ENCODE measurements at places on chromosomes 11 and 22.
A peak's percentile ranks its signal among the peaks of the same experiment; 100 is the strongest.

- DNase-seq = peak; percentile 13
These were observed 2.9 kb downstream of the KLHL35 start for GRCh38 chr11:75429902-75430713.

DNA sequence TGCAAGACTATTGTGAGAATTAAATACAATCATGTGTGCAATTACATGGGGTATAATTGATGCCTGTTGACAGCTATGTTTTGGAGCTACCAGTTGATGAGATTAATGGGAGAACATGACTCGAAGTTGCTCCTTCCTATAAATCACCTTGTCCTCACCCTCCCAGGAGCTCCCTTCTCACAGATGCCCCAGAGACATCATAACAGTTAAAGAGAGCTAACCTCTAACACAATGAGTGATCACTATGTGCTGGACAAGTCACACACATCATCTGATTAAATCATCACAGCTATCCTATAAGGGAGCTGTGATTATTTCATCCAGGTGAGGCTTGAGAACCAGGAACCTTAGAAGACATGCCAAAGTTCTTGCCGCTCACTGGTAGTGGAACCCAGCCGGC, 394.2 kb downstream of the NTM start:
- no peak for DNase-seq

DNA sequence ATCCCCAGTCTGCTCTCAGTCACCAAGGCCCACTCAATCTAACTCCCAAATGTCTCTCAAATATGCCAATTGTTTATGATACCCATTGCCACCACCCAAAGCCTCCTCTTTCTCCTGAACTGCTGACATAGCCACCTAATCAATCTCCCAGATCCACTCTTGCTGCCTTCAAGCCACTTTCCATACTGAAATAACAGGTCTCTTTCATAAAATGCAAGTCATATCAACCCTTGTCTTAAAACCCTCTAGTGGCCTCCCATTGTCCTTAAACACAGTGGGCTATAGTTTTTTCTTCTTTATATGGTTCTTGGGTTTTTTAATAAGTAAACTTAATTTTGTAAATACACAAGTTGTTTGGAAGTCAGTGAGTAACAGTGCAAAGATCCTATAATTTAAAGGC, 155.2 kb upstream of the ZC3H12C start:
- DNase-seq = no peak

GRCh38 chr11:64263021-64263946, 12.0 kb downstream of the PLCB3 start:
- DNase-seq = no peak

- DNase-seq = no peak
These were observed 48.6 kb downstream of the ELFN2 start for GRCh38 chr22:37378642-37379058.

DNA sequence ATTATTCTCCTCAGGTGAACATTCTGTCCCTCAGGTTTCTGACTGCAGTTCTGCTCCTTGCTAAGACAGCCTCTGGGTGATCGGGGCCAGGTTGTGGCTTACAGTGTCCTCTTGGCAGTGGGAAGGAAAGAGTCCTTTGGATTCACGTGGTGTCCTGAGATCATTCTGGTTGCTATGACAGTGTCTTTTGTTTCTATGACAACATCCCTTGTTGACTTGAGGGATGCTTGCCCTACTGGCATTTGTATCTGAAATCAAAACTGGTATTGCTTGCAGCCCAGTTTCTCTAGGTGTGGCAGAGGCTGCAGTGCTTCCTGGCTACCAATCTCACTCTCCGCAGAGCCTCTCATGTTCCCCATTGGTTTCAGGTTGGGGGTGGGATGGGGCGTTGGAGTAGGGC, 151.8 kb upstream of the CCDC90B start:
- DNase-seq = no peak

- no peak for DNase-seq
These were observed 212.4 kb upstream of the SYN3 start for GRCh38 chr22:33270596-33270995.

- no peak for DNase-seq
These were observed 154.7 kb downstream of the BARX2 start for GRCh38 chr11:129530154-129530895.

- no peak for DNase-seq
These were observed 80.6 kb upstream of the CLDN5 start for GRCh38 chr22:19604711-19605268.

GRCh38 chr11:17598700-17599459, 51.8 kb downstream of the OTOG start:
- DNase-seq = peak; percentile 59

DNA sequence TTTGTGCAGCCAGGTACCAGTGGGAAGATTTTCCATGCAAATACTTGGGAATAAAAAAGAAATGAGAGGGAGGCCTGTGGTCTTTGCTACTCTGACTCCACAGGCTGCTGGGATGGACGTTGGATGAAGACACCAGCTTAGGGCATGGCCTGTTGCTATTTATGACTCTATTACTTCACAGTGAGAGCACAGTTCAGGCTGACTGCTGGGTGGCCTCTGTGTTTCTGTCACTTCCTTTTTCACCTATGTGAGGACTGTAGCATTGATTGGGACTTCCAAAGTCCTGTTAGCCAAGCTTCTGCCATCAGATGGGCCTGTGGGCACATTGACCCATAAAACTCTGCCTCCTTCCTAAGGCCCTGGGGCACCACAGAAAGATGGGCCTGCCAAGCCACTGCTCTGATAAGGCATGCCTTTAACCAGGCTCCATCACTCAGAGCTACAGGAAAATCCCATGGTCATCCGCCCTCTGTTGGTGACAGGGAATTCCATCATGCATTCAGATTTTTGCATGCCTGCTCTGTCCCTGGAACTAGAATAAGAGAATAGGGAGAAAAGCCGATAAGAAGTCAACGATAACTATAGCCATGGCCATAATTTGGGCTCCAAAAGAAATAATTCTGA, 64.6 kb downstream of the KCNJ1 start:
- no peak for DNase-seq

DNA sequence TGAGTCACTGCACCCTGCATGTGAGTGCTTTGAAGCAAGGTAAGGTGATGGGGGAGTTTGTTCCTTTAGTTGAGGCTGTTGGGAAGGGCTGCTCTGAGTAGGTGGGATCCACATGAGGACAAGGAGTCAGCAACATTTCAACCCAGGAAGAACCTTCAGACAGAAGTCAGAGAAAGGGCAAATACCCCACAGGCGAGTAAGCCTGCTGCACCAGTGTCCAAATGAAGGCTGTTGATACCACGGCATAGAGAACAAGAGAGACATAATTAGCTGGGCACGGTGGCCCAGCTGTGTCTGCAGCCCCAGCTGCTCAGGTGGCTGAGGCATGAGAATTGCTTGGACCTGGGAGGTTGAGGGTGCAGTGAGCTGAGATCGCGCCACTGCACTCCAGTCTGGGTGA, 54.3 kb upstream of the CLMP start:
- no peak for DNase-seq

DNA sequence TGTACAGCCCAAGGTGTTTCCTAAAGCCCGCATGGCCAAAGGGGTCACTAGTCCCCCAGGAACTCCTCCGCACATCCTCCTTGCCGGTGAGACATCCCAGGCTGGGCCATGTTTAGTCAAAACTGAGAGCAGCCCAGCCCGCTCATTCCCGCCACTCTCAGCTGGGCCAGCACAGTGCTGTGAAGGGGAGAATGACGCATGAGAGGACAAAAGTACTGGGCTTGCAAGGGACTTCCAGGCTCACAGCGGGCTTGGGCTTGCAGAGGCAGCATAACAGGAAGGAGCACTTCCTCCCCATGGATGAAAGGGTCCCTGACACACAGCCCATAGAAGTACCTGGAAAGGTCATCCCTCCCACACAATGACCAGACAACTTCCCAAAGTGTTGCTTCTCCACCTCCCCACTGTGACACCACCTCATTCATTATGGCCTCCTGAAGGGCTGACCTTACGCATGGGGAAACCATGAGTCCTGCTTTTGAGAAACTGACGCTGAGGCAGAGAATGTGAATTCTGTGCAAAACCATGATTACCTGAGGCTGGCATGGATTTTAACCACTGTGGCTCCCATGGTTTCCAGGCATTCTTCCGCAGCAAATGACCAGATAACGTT, 19.1 kb downstream of the ETS1 start:
- no peak for DNase-seq

DNA sequence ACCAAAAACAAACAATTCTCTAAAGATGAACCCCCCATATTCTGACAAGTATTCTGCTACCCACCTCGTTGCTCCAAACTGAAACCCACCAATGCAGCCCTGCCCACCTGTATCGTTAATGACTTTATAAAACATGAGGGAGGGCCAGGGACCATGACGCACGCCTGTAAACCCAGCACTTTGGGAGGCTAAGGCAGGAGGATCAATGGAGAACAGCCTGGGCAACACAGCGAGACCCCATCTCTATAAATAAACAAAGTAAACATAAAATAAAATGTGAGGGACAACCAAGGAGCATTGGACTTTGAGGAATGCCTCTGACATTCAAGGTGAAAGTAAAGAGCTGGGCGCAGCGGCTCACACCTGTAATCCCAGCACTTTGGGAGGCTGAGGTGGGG, 39.8 kb upstream of the ATXN10 start:
- no peak for DNase-seq

DNA sequence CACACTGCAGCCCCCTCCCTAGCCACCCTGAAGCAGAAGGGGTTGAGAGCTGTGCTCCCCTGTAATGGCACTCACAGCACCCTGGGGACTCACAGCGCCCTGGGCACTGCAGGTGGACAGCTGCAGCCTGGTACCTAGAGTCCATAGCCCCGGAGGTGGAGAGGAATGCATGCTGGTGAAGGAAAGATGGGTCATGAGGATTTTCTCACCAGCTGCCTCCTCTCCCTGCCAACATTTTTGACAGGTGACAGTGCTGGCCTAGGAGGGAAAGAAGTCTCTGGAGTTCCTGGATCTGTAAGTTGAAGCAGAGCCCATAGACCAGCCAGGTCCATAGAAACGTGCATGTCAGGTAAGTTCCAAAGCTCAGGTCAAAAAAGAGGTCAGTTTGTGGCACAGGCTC, 330.5 kb downstream of the TENM4 start:
- DNase-seq = no peak

DNA sequence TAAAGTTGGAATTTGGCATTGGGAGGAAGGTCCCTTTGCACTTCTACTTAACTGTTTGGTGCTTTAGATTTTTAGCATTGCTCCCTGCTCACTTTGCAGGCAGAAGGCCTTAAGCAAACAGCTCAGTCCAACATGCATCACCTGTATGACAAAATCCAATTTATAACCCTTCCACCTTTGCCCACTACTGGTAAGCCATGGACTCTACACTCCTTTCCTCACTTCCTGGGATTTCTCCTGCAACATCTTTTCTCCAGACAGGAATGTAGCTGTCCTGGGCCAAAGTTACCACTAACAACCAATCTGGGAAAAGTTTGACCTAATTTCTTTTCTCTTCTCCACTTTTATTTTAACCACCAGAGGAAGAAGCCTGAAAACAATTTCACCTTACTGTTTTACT, 1.8 kb upstream of the OR2D2 start:
- DNase-seq = no peak

GRCh38 chr22:38737302-38738060, 18.3 kb downstream of the SUN2 start:
- no peak for DNase-seq

DNA sequence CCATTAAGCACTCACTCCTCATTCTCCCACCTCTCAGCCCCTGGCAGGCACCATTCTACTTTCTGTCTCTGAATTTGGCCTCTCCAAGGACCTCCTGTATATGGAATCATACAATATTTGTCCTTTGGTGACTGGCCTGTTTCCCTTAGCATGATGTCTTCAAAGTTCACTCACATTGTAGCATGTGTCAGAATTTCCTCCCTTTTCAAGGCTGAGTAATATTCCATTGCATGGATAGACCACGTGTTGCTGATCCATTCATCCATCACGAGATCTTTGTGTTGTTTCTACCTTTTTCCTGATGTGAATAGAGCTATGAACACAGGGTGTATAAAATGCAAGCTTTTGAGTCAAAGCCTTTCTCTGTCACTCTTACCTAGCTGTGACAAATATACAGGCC, 11.6 kb downstream of the FADS2 start:
- DNase-seq = no peak

DNA sequence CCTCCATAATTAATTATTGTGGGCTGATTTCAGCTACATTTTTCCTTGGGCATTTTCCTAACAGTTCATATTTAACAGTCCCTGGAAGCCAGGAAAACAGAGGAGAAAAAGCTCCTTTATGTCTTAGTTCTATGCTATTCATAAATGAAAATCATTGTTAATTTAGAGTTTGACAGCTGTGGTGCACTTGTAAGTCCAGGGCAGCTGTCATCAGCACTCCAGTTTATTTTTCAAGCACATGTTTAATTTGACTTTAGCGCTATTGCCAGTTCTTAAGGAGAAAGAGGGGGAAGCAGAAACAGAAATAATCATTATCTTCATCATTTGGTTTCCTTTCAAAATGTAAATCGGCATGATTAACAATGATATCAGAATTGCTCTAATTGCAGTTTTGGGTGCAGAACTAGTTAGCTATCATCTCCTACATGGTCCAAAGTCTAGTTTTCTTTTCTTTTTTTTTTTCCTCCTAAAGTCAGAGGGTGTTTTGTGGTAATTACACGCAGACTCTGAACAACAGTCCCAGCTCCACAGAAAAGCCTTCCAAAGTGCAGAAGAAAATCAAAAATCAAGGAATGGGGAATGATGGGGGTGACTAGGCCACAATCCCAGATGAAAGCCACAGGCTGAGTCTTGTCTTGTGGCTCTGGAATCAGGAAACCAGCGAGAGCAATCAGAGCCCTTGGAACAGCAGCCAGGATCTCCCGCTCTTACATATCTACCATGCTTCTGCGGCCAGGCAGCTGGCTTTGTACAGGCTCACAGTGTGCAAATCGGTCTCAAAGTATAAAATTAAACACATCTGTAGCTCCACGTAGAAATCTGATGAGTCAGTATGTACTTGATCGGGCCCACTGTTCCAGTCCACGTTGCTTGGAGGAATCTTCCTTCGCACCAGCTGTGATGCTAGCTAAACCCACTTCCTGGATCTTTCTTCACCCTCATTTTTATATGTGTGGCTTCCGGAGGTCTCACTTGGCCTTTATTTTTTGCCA, 91.9 kb downstream of the SPON1 start:
- no peak for DNase-seq

DNA sequence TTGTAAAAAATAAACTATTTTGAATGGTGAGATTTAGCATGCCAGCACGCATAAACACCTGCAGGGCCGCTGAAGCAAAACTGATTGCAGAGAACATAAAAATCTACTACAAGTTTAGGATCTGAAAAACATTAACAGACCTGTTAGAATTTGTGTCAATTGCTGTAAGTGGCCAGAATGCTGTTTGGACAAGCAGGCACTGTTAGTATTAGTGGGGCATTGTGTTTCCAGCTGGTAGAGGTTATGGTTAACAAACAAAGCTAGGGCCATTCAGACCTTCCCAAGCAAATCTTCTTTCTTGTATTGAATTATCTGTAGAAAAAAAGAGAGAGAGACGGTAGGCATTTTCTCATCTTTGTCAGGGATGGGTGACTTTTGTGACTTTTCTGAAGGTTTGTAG, 57.6 kb upstream of the OLFML1 start:
- no peak for DNase-seq

- DNase-seq = no peak
These were observed 11.7 kb downstream of the FJX1 start for GRCh38 chr11:35629914-35630313.

Measured in stimulated activated CD4-positive, alpha-beta T cell treated with anti-CD3 and anti-CD28 coated beads, TNF-alpha, amount 100 ng/mL, for 1 hour (primary cell).